ENCODE measurements at places on chromosomes 6 and 20. TPM values are rescaled to one million over a fixed set of nuclear protein-coding genes. Genes with fewer than 3 reads are reported as not detected.

DNA sequence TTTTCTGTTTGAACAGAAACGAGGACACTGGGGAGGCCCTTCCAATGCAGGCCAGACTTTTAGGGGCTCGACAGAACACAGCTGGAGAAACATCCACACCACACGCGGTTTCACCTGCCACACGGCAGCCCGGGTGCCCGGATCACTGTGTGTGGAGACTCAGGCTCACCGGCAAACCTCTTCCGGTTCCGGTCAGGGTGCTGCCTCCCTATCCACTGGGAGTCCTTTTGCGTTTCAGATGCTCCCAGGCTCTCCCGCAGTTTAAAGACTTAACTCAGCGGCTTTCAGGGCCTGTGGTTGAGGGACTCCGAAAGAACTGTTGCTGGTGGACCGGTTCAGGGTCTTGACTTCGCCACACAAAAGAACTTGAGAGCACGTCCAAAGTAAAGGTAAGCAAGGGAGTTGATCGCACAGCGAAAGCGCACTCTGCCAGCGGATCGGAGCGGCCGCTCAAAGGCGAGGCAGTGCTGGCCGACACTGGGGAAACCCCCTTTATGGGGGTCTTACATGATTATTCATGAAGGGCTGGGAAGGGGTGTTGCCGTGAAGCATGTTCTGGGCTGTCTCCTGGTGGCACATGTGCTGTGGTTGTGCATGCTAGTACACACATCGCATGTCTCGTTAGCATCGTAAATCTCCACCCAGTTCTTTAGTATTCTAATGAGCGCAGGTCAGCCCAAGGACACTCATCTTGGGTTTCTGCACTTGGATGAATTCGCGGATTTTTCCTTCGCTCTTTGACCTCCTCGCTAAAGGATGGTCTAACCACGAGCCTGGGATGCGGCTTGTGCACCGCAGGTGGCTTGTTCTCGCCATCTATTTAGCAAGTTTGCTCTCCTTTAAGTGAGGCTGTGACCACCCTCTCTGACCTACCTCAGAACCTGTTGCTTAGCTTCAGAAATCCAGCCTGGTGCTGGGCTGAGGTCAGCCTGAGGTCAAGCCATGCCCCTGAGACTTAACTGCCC, 180.3 kb downstream of the CDH26 start:
- peaks cover 6% of the 10 kb centered on the region for H3K27me3 ChIP-seq
- H3K4me1 ChIP-seq, result no peaks in the 10 kb centered on the region
- H3K27ac ChIP-seq, result no peak overlapping the region
- DNase-seq, result no peak

GRCh38 chr20:20733943-20734342, 21.5 kb upstream of the RALGAPA2 start:
- no peak for DNase-seq
- H3K27ac ChIP-seq, result no peak overlapping the region
- no peaks in the 10 kb centered on the region for H3K36me3 ChIP-seq
- H3K4me3 ChIP-seq, result no peak overlapping the region

Gene CRISP3
- total RNA-seq, result not detected

DNA sequence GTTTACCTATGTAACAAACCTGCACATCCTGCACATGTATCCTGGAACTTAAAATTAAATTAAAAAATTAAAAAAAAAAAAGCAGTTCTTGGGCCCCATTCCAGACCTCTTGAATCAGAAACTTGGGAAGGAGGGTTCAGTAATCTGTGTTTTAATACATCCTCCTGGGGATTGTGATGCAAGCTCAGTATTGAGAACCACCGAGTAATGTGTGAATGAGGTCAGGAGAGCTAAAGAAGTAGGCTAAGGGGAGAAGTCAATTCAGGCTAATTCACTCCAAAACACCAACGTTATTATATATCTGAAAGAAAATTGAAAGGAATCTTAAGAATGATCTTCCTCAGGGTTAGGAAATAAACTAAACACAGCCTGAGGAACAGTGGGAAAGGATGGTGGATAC, 120.4 kb downstream of the RNF144B start:
- no peak overlapping the region for H3K4me3 ChIP-seq
- peaks cover 8% of the 10 kb centered on the region for H3K27me3 ChIP-seq
- no peak overlapping the region for H3K27ac ChIP-seq

GRCh38 chr6:40036186-40036585, 101.9 kb upstream of the MOCS1 start:
- H3K27me3 ChIP-seq, result no peaks in the 10 kb centered on the region
- H3K4me3 ChIP-seq, result no peak overlapping the region
- H3K36me3 ChIP-seq, result no peaks in the 10 kb centered on the region
- H3K4me1 ChIP-seq, result no peaks in the 10 kb centered on the region
- no peak overlapping the region for H3K27ac ChIP-seq
- DNase-seq, result no peak

Gene DEFB132
- not detected for total RNA-seq

Gene SEMG1
- total RNA-seq, result not detected

- no peaks in the 10 kb centered on the region for H3K36me3 ChIP-seq
- DNase-seq, result no peak
- peaks cover 2% of the 10 kb centered on the region for H3K27me3 ChIP-seq
- H3K4me1 ChIP-seq, result peaks cover 4% of the 10 kb centered on the region
These were observed 227.9 kb downstream of the LAMA2 start for GRCh38 chr6:129110690-129111343.

DNA sequence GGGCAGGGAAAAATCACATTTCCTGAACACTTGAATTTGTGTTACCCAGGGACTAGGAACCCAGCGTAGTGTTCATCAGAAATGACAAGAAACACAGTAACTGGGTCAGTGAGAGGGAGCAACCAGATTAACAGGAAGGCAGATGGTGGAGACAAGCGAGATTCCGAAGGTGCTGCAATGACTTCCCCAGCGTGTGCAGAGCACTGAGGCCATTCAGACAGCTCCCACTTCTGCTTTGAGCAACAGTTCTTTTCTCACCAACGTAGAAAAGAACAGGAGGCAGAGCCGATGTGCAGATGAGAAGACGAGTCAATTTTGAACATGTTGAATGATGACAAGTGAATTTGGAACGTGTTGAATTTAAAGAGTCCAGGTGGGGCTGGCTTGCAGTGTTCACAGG, 63.1 kb upstream of the IFNGR1 start:
- H3K4me3 ChIP-seq, result no peak overlapping the region
- no peak overlapping the region for H3K27ac ChIP-seq
- no peaks in the 10 kb centered on the region for H3K36me3 ChIP-seq
- H3K27me3 ChIP-seq, result peaks cover 4% of the 10 kb centered on the region
- H3K4me1 ChIP-seq, result peaks cover 26% of the 10 kb centered on the region

- no peaks in the 10 kb centered on the region for H3K27me3 ChIP-seq
- no peaks in the 10 kb centered on the region for H3K4me1 ChIP-seq
- no peak overlapping the region for H3K27ac ChIP-seq
- no peak overlapping the region for H3K4me3 ChIP-seq
- DNase-seq, result no peak
- no peaks in the 10 kb centered on the region for H3K36me3 ChIP-seq
These were observed 118.3 kb upstream of the FAM184A start for GRCh38 chr6:119196715-119197114.

Gene OPN5
- not detected for total RNA-seq

DNA sequence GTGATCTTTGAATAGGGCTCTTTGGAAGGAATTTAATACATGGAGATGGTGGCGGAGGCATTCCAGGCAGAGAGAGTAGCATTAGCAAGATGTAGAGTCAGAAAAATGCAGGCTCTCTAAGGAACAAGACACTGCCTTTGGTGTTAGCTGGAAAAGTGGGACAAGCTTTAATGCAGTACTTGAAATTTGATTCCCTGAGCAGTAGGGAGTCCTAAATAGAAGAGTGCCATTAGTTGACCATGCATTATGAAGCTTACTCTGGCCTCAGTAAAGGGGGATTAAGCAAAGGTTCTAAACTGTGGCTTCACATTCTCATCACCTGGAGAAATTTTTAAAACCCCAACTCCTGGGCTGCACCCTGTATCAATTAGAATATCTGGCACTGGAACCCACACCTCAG, 494.8 kb upstream of the SOX4 start:
- H3K36me3 ChIP-seq, result no peaks in the 10 kb centered on the region
- DNase-seq, result no peak
- H3K4me1 ChIP-seq, result no peaks in the 10 kb centered on the region
- H3K27me3 ChIP-seq, result no peaks in the 10 kb centered on the region

GRCh38 chr6:25042536-25042935, 106.8 kb upstream of the RIPOR2 start:
- no peaks in the 10 kb centered on the region for H3K27me3 ChIP-seq
- no peak for DNase-seq
- H3K4me1 ChIP-seq, result peaks cover 11% of the 10 kb centered on the region
- no peaks in the 10 kb centered on the region for H3K36me3 ChIP-seq
- no peak overlapping the region for H3K27ac ChIP-seq
- H3K4me3 ChIP-seq, result no peak overlapping the region

- DNase-seq, result no peak
- no peaks in the 10 kb centered on the region for H3K36me3 ChIP-seq
- no peak overlapping the region for H3K4me3 ChIP-seq
- no peak overlapping the region for H3K27ac ChIP-seq
These were observed 135.0 kb downstream of the CLIC5 start for GRCh38 chr6:45880676-45881075.

DNA sequence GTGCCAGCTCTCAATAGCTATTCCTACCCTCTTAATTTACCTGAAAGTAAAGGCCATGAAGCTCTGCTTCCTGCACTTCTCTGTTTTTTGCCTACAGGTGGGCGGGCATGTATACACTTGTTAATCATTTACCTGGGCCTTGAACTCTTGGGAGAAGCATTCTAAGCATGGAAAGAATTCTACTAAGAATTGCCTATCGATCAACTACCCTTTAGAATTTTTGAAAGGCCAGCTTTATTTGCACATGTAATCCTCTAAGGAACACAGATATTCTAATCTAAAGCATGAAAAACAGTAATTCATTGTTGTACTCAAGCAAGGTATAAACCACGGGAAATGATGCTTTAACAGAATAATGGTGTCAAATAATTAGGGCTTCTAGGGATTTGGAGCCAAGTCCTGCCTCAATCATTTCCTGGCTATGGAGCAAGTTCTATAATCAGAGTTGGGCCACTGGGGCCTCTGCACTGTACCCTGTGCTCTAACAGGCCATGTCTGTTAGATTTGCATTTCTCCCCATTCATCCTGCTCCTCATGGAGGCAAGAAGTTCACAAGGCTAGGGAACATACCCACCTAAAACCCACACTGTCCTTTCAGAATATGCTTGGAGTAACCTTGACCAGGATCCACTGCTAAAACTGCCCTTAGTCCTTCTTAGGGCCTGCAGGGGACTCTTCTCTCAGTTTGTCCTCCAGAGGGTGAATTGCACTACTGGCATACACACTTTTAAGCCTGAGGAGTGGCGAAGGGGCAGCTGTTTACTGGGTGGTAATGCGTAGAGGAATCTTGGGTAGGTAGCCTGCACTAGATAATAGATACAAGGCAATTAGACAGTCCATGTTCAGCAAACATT, 276.4 kb upstream of the JAG1 start:
- H3K36me3 ChIP-seq, result no peaks in the 10 kb centered on the region
- no peaks in the 10 kb centered on the region for H3K4me1 ChIP-seq
- H3K27ac ChIP-seq, result no peak overlapping the region
- no peak overlapping the region for H3K4me3 ChIP-seq
- DNase-seq, result no peak

Gene SIM1
- total RNA-seq, result 16.4 TPM

Gene BNIP5
- total RNA-seq, result not detected

GRCh38 chr20:47309806-47310426, 46.6 kb downstream of the ZMYND8 start:
- H3K36me3 ChIP-seq, result peaks cover 18% of the 10 kb centered on the region
- DNase-seq, result no peak

DNA sequence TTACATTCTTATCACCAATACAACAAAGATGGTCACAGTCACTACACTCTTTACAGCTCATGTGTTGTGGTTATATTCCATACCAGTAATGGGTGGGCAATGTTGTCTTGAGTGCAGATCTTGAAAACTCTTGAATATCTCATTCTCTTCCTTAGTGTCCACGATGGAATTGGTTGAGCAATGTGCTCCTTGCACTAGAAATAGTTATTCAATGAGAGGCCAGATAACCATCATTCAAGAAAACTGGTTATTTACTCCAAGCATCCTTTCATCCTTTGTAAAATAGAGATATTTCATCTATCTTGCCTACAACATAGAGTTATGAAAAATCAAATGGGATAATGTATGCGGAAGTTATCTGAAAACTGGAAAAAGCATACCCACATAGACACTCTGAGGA, 215.9 kb downstream of the ARHGAP18 start:
- H3K27ac ChIP-seq, result peak overlapping the region; percentile 79
- H3K36me3 ChIP-seq, result peaks cover 35% of the 10 kb centered on the region
- peaks cover 95% of the 10 kb centered on the region for H3K4me1 ChIP-seq
- DNase-seq, result peak; percentile 36

GRCh38 chr20:51417250-51418136, 125.0 kb downstream of the NFATC2 start:
- H3K4me3 ChIP-seq, result no peak overlapping the region
- no peaks in the 10 kb centered on the region for H3K27me3 ChIP-seq
- no peaks in the 10 kb centered on the region for H3K36me3 ChIP-seq
- H3K27ac ChIP-seq, result no peak overlapping the region

DNA sequence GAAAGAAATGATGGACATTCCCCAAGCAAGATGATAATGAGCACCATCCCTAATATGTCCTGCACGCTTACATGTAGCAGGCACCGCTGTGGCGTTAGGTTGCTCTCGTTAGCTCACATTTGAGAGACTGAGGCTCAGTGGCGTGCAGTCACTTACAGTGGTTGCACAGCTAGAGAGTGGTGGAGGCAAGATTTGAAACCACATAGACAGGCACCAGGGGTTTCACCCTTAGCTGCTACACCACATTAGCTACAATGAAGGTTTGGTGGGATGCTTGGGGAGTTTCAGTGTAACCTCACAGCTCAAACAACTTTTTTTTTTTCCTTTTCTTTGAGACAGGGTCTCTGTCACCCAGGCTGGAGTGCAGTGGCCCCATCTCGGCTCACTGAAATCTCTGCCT, 3.7 kb downstream of the COX4I2 start:
- H3K4me3 ChIP-seq, result no peak overlapping the region
- no peak for DNase-seq
- no peak overlapping the region for H3K27ac ChIP-seq
- H3K27me3 ChIP-seq, result peaks cover 21% of the 10 kb centered on the region
- H3K4me1 ChIP-seq, result peaks cover 4% of the 10 kb centered on the region
- no peaks in the 10 kb centered on the region for H3K36me3 ChIP-seq

GRCh38 chr6:6885521-6886170, 222.1 kb upstream of the RREB1 start:
- H3K27me3 ChIP-seq, result peaks cover 9% of the 10 kb centered on the region
- no peak overlapping the region for H3K27ac ChIP-seq
- H3K36me3 ChIP-seq, result no peaks in the 10 kb centered on the region
- H3K4me3 ChIP-seq, result no peak overlapping the region
- DNase-seq, result no peak

DNA sequence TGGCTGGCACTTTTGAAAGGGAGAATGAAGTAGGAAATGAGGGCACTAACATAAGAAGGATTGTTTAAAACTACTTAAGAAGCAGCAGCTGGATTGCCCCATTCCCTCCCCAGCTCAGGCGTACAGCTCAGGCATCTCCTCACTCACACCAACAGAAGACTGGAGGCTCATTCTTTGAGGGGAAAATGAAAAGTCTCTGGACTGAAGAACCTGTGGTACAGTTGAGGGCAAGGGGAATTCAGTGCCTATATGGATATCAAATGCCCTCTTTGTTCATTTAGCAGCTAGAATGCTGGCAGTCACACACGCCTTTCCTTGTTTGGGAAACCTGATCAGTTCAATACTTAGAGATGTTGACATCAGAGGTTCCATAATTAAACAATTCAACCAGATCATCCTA, 502.1 kb upstream of the SOX4 start:
- no peak for DNase-seq
- no peaks in the 10 kb centered on the region for H3K4me1 ChIP-seq
- no peak overlapping the region for H3K27ac ChIP-seq
- H3K4me3 ChIP-seq, result no peak overlapping the region
